ENCODE measurements at places on chromosomes 6 and 20. TPM values are rescaled to one million over a fixed set of nuclear protein-coding genes. Genes with fewer than 3 reads are reported as not detected.

GPR31 gene
- not detected for total RNA-seq

SIRPG gene
- not detected for total RNA-seq

CD93 gene
- 0.04 TPM for total RNA-seq

SPINT4 gene
- total RNA-seq, result not detected

DNA sequence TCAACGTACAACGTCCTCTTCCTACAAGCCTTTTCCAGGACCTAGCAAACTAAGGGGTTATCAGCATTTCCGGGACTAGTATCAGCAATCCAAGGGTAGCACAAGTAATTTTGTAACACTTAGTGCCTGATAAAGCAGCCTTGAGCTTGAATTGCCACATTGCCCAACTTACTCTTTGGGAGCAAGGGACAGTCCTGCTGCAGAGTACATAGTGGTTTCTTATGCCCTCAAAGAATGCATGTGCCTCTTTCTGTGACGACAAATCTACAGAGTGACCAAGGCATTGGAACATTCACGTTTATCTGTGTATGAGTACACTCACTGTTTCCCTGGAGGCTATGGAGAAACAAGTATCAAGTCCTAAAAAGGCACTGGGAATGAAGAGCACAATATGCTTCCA is 3.2 kb upstream of the ID4 start:
- no peak for DNase-seq

DNA sequence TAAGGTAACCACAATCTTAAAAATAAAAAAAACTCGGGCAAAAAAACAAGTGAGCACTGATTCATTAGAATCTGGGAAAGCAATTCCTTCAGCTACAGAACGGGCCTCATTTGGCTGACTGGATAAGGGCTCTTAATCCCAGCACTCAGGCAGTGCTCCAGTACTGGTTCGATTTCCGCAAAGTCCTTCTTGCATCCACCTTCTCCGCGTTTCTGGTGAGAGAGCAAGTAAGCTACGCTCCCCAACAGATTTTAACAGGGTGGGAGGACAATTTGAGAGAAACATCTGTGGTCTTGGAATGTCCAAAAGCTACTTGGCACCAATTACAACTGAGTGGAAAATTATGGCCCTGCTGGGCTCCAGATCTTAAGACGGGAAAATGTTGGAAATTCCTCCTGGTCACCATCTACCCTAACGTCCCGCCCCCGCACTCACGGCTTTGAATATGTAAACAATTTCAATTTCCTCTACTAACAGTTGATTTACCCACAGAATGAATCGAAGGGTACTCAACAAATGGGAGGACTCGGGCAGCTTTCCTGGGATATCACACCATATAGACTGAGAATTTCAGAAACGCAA is 18.1 kb upstream of the ZSCAN9 start:
- DNase-seq, result peak; percentile 53
